ENCODE measurements at places on chromosomes 7 and 10.

DNA sequence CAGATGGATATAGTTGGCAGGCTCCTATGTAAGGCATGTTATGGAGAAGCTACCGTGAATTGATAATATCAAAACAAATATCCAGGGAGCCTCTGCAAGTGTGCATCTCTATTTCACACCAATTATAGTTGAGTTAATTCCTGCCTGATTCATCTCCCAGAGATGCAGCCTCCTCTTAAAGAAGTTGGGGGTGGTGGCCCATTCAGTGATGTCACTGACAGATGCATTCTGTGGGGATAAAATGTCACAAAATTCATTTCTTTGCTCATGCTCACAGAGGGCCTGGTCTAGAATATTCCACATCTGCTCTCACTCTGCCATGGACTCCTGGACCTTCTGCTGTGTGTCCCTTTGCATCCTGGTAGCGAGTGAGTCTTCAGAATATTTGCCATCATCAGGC lies 189.1 kb upstream of the PRSS1 start:
- DNase-seq: no peak

DNA sequence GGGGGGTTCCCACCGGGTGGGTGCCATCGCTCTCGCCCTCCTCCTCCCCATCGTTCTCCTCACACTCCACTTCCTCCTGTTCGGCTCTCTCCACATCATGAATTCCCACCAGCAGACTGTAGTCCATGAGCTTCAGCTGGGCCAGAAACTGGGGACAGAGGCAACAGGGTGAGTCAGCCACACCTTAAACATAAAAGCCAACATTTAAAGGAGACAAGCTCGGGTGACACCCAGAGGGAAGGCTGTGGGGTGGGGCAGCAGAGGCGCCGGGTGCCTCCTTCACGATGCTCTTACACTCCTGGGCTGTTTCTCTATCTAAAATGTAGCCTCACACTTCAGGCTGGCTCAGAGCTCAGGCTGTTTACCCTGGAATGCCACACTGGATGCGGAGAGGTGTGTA lies 172.5 kb downstream of the PIP4K2A start:
- DNase-seq: no peak

DNA sequence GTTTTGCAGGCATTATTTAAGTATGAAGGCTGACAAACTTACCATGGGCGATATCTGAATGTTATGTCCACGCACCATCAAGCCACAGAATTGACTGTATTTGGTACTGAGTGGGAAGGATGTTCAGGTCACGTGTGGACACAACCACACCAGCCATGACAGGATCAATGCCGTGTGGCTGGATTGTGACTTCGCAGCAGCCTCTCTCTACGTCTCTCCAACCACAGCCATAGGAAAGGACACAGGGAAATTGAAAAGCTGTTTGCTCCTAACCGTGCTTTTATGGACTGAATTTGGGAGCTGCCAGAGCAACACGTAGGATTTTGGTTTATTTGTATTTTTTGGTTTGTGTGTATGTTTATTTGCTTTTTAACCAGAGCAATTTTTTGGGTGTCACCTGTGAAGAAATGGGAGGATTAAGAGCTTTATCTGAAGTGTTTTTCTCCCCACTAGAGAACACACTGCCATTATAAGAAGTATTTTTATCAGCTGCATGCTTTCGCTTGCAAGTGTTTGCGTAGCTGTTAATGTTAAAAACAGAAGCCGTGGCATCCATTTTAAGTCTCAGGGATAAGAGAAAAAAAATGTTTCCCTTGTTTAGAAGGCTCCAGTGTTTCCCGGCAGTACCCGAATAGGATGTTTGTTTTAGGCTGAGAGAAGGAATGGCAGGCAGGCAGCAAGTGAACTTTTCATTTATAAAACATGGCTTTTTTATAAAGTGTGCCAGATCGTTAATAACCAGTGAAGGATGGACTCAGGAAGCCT lies 401.1 kb upstream of the NFE2L3 start:
- no peak for DNase-seq

GRCh38 chr10:131963811-131964210 lies 17.9 kb downstream of the BNIP3 start:
- DNase-seq: no peak

- no peak for DNase-seq
Measured at GRCh38 chr7:31910191-31910590, 160.0 kb downstream of the PDE1C start.

DNA sequence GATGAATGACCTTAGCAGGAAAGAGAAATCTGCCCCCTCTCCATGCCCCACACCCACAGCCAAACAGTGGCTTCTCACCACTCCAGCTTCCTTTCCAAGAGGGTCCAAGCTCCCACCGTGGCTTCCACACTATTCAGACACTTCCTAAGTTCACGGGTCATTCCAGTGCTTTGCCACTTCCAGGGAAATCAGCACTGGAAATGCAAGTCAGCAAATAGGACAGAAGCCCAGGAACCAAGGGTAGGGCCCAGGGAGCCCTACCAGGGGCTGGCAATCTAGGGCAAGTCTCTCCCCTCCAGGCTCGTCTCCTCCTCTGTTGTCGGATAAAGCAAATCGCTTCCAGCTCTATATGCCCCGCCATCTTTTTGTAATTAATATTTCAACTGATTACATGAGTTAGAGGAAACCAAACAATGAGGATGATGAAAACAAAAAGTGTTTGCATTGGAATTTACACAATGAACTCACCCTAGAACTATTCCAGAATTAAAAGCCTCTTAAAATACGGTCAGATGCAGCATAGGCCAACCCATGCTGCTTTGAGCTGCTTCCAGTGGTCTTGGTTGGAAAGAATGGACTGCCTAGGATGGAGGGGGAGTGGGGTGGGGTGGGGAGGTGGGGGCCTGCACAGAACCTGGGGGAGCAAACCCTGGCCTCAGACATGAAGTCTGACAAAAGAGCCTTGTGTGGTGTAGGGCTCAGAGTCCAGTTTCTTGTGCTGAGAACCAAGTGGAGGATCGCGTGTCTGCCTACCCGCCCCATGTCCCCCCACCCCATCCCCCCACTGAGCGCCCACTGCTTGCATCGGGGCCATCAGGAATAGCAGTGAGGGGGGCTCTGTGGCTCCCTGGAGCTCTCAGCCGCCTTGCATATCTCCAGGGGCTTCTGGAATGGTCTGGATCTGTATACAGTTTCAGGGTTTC lies 74.6 kb upstream of the CPXM2 start:
- DNase-seq: no peak

GRCh38 chr7:130733931-130734814 lies at the start of gene KLF14:
TSS of gene KLF14 (minus strand) at chr7:130734207. CDS start at chr7:130734033, 174 bp downstream.
- DNase-seq: no peak

- DNase-seq: no peak
Measured at GRCh38 chr7:28761505-28761904, 196.6 kb downstream of the TRIL start.

DNA sequence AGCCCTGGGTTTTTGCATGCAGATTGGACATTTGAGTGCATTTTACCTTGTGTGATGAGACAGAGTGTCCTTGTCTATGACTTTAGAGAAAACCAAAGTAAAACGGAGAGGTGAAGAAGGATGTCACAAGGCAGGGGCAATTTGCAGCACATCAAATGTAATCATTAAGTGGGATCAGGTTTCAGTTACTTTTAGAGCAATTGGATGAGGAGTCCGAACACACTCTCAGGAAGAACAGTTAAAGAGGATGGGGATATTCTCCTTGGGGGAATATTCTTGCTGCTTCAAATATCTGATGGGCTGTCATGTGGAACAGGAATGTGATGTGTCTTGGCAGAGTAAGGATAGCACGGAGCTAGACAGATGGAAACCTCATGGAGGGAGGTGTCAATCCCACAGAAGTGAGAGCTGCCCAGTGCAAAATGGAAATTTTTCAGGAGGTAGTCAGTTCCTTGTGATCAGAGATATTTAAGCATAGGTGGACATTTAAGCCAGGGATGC lies 757 bp downstream of the RAB19 start:
- no peak for DNase-seq

DNA sequence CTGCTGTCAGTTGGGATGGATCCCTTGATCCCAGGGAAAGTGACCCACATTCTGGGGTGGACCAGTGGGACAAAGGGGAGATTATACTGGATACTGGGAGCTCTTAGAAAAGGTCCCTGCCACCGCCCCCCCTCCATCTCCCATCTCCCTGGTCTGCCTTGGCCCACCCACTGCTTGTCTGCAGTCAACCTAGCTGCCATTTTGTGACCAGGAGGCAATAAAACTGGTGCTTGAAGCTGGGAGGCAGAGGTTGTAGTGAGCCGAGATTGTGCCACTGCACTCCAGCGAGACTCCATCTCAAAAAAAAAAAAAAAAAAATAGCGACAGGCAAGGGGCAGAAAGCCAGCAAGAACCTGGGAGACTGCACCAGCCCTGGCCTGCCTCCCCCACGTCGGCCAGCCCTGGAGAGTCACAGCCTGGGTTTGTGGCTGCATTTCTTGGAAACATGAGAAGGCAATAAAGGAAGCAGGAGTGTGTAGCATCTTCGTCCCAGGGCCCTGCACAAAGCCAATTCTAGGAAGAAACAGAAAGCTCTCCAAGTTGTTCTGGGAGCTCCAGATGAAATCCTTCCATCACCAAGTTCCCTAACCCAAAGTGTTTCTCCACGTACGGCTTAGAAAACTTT lies 4.7 kb upstream of the ARPC1B start:
- DNase-seq: no peak

- no peak for DNase-seq
Measured at GRCh38 chr7:10815546-10815945, 158.1 kb upstream of the PHF14 start.

DNA sequence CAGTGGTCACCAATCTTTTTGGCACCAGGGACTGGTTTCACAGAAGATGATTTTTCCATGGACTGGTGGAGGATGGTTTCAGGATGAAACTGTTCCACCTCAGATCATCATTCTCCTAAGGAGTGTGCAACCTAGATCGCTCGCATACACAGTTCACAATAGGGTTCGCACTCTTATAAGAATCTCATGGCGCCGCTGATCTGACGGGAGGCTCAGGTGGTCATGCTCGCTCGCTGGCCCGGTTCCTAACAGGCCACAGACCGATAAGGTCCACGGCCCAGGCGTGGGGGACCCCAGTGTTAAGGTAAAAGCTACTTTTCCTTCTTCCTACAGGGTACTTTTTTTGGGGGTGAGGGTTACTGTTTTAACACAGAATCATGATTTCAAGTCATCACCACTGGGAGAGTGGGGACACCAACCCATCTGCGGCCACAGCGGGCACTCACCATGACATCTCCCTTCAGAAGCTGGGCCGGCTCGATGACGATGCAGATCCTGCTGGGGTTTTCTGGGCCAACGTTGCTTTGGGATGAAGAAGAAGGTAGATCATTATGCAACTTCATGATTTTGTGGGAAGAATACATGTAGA lies 170.5 kb downstream of the TNS3 start:
- no peak for DNase-seq

DNA sequence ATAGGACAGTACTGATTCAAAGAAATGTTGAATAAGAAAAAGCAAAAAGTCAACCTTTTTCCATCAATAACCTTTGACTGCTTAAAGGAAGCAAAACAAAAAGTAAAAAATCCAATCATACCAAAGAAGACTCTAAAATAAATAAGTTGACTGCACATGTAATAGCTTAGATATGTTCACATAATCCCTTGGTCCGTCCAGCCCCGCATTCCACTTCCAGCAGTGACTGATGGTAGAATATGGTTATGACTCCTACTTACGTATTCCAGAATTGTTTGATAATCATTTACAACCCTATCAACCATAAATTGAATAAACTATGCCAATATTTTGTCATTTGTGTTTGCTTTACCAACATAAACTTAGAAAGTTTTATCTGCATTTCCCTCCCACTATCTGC lies 77.9 kb downstream of the CTNNA3 start:
- no peak for DNase-seq

DNA sequence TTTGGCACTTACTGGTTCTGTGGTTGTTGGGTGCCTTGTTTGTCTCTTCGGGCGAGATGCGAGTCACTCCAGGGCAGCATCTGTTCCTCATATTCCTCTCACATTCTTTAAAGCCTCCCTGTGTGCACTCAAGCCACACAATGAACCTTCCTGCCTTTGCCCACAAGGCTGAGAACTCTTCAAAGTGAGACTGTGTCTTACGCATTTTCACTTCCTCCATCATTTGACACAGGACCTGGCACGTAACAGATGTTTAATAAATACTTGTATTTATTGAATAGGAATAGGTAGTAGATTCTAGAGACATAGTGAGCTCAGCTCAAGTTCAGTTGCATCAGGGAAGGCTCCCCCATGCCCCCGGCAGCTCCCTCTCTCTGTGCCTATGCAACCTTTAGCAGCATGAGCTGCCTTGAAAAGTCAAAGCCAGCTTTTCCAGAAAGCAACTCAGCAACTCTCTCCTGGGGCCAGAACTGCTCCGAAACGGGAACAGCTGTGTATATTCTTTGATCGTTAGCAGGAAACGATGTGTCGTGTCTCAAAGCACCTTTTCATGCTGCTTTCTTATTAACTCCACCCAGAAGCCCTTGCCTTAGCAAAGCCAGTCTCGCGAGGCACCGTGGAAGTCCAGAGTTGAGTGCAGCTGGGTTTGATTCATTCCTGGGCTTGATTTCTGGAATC lies 97.5 kb downstream of the PFKFB3 start:
- no peak for DNase-seq

DNA sequence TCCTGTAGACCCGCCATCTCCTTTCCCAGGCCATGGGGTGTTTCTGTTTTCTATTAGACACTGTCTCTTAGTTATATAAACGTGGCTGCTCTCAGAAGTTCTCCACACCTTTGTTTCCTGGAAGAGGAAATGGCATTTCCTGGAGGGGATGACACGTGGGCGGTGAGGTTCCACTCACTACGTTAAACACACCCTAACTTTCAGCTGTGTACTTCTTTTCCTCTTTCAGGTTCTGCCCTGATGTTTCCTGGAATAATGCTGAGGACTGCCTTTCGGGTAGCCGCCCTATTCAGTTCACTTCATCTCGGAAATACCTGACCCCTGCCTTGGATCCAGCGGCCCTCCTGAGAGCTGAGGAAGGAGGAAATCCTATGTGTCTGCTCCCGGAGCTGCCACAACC lies 3.4 kb upstream of the PRKCQ start:
- DNase-seq: no peak

DNA sequence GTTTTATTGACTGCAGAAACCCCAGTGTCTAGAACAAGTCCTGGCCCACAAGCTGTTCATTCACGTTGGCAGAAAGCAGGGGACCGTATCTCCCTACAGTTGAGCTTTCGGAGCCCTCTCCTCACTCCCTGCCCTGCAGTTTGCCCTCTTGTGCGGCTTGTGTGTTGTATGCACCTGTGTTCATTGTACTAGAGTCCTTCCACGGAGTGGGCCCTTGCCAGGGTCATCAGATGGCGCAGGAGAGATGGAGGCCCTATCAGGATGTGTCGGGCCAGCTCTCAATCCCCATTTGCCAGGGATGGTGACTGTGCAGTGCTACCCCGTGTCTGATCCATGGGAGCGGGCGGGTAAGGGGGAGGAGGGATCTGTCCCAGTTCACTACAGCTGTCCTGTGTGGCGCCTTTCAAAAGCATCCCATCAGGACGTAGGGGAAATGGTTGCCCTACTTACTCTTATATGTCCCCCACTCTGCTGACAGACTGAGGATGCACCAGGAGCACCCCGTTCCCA lies 77.4 kb upstream of the PRR15 start:
- DNase-seq: no peak

- DNase-seq: no peak
Measured at GRCh38 chr10:94397549-94398370, 4.6 kb upstream of the TBC1D12 start.

Data from SK-N-MC (cell line).